Uterine smooth muscle cell (primary cell): ENCODE measurements at places on chromosomes 4 and X. TPM values are rescaled to one million over a fixed set of nuclear protein-coding genes. Genes with fewer than 3 reads are reported as not detected.

KCNIP4 gene
- not detected in 2 replicates for total RNA-seq

NIPAL1 gene
- 0.25 and 1.2 TPM in 2 replicates for total RNA-seq

GLRA2 gene
- not detected in 2 replicates for total RNA-seq

PLAC8 gene
- total RNA-seq = 0.25 TPM in 1 of 2 replicates, not detected in the other

STAP1 gene
- not detected in 2 replicates for total RNA-seq

TFDP3 gene
- total RNA-seq = not detected in 2 replicates

ANXA10 gene
- total RNA-seq = 10.7 and 53.1 TPM in 2 replicates
